ENCODE measurements at places on chromosomes 6 and 20.

- no peak for DNase-seq
Observed at GRCh38 chr20:56974499-56975250, 291.8 kb downstream of the BMP7 start.

DNA sequence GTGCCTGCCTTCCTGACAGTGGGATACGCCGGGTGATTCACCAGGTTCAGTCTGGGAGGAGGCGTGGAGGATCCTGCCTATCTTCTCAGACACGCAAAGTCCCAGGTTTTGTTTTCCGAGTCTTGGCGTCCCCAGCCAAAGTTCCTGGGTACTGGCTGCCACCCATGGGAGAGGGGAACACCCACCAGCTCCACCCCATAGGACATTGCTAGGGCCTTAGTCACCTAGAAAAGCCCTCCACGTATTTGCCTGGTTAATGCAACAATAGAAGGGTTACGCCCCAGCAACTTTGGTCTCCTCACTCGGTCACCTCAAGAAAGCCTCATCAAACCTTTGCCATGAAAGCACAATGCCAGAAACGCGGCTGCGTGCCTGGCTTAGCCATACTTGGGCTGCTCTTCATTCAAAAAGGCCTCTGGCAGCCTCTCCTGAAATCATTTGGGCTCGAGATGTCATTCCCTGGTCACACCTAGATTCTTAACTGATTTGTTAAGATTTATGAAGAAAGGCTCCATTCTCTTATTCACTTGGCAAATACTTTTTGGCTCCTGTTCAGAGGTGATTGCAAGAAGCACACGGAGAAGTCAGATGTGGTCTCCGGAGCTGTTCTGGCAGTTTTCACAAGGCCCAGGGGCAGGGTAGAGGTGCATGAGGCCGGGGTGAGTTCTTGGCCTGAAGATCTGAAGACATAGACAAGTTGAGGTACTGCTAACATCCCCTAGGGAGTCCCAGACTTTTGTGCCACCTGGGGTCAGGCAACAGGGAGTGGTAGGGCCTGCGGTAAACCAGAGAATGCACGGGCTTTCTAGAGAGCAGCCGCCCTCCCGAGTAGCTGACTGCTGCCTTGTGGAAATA, 35.5 kb upstream of the ZNF133 start:
- no peak for DNase-seq

GRCh38 chr6:46370622-46371021, 120.6 kb downstream of the RCAN2 start:
- DNase-seq, result no peak

- DNase-seq, result no peak
Observed at GRCh38 chr6:25342802-25343201, 63.6 kb downstream of the CARMIL1 start.

DNA sequence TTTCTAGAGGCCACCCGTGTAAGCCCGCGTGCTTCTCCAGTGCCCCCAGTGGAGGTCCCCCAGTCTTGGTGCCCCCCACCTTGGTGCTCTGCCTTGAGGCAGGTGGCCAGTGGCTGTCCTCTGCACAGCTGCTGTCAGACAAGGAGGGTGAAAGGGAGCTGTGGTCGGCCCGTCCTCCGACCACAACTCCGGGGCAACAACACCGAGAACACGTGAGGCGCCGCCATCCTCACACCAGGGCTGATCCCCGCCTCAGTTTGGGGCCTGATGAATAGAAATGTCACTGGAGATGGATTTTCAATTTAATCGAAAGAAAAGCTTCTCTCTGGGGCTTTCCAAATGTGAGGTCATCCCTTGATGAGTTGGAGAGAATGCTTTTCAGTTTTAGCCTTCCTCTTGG, 304.6 kb downstream of the CDH4 start:
- DNase-seq, result no peak

DNA sequence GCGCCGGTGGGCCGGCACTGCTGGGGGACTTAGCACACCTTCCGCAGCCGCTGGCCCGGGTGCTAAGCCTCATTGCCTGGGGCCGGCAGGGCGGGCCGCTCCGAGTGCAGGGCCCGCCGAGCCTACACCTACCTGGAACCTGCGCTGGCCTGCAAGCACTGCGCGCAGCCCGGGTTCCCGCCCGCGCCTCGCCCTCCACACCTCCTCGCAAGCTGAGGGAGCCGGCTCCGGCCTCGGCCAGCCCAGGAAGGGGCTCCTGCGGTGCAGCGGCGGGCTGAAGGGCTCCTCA, 10.7 kb upstream of the MPC1 start:
- no peak for DNase-seq

- DNase-seq, result no peak
Observed at GRCh38 chr6:167690931-167691330, 135.8 kb upstream of the AFDN start.

- DNase-seq, result no peak
Observed at GRCh38 chr20:760751-761417, 7.4 kb downstream of the SLC52A3 start.

DNA sequence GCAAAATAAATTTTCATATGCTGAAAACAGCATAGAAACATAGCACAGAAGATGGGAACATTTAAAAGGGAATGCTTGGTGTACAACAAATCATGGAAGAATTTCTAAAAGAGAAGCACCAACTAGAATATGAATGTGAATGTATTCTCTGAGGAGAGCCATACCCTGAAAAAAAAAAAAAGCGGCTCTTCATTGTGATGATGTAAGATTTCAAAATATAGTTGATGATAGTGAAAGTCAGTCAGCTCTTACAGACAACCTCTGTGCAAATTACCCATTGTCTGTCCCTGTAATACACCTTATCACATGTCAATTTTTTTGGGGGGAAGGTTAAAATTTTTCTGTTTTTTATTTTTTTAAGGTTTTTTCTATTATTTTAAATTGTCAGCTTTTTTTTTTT, 58.6 kb upstream of the PTCHD4 start:
- DNase-seq, result no peak

- DNase-seq, result no peak
Observed at GRCh38 chr6:119858901-119859300, 509.3 kb upstream of the MAN1A1 start.

- DNase-seq, result no peak
Observed at GRCh38 chr6:161029195-161029809, 37.7 kb downstream of the MAP3K4 start.

- no peak for DNase-seq
Observed at GRCh38 chr20:17395729-17396128, 135.4 kb downstream of the BFSP1 start.

DNA sequence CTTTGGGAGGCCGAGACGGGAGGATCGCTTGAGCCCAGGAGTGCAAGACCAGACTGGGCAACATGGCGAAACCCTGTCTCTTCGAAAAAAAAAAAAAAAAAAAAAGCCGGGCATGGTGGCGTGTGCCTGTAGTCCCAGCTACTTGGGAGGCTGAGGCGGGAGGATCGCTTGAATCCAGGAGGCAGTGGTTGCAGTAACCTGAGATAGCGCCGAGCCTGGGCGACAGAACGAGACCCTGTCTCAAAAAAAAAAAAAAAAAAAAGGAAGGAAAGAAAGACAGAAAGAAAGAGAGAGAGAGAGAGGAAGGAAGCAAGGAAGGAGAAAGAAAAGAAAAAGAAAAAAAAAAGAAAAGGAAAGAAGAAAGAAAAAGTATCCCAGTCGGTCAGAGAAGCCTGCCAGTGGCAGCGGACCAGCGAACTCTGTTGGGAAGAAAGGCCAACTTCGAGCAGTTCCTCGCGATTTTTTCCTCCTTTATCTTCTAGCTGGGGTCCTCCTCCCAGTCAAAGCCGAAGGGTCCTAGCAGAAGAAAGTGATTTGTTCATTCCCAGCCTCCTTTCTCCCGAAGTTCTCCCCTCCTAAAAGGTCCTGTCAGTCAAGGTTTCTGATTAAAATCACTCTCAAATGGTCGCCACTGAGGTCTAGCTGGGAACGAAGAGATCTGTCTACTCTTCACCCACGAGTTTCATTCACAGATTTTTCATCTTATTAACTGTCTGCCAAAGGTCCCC, 2.4 kb upstream of the SYCP2L start:
- DNase-seq, result no peak

DNA sequence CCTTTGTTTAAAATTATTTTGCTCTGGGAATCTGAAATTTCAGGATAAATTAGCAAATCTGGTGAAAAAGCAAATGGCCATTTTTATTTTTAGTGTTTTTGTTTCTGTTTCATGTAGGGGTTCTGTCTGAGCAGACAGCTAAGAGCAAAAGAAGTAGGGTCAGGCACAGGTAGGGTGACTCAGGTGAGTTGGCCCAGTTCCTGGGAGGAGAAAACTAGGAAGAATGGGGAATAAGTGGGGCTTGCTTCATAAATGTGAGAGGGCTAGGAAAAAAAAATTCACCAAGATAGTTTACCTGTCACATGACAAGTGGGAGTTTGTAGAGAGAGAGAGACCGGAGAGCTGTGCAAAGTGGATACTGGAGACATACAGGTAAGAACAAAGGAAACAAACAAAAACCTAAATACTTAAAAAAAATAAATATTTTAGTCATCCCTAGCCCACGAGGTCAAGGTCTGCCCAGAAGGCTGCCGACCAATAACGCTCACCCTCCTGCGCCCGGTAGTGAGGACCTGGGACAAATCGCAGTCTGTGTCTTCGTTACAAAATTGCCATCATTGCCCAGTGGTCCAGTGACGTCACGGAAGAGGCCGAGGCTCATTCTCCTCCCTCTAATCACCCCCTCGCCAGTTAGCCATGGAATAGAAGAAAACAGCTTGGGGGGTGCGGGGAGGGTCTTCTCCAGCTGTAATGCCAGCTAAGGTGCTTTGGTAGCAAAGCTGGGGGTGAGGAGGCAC, 2.3 kb downstream of the THBD start:
- DNase-seq, result no peak

DNA sequence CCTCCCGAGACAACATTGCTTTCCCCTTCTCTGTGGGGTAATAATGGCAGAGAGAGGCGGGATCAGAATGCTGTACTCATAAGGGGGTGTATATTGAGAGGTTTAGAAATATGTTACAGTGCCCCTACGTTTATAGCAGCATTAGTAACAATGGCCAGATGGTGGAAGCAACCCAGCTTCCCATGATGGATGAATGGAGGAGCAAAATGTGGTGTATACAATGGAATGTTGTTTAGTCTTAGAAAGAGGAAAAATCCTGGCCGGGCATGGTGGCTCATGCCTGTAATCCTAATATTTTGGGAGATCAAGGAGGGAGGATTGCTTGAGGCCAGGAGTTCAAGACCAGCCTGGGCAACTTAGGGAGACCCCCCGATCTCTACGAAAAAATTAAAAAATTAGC, 12.9 kb downstream of the BANF2 start:
- no peak for DNase-seq

GRCh38 chr6:136614994-136615393, 64.8 kb upstream of the MAP7 start:
- DNase-seq, result no peak

DNA sequence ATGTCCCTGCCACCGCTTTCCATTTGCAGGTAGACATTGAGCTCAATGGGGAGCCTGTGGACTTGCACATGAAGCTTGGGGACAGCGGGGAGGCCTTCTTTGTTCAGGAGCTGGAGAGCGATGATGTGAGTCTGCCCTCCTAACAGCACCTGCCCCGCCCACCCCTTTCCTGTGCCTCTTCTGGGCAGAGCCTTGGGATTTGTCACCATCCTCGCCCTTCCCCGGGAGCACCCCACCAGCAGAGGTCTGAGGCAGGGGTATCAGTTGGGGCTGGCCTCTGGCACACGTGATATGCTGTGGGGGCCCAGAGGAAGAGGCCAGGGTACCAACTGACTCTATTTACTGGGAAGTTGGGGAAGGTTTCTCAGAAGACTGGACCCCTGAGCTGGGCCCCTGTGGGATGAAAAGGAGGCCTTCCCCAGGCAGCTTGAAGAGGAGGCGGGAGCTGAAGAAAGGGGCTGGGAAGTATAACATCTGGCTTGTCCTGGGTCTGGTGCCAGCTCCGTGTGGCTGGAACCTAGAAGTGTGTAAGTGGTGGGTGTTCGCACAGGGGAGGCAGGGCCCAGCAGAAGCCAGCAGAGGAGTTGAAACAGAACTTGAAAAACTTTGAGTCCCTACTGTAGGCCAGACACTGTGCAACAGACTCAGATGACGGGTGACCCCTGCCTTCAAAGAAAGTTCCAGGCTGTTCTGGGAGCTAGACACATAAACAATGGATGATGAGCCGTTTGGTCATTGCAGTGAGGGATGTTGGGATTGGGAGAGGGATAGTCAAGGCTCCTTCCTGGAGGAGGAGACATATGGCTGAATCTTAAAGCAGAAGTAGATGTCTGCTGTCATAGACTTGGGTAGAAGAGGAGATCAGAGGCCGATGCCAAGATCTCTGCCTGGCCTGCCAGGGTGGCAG, 7.2 kb downstream of the LPIN3 start:
- DNase-seq, result no peak

- DNase-seq, result no peak
Observed at GRCh38 chr6:108952776-108953486, 104.7 kb downstream of the ARMC2 start.

DNA sequence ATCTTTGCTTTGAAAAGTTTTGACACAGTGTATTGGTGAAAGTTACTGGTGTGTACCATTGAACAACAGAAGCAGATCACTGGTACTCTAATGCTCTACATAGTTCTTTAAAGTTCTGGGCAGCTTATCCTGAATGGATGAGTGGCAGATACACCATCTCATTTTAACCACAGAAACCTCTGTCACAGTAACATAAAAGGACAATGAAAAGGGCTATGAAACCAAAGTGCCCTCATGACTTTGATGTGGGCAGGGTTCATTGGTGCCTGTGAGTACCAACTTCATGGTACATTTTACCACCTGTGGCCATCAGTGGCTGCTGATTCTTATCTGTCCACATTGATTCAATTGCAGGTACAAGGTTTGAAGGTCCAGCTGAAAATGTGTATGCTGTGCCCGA, 285.7 kb upstream of the PREP start:
- no peak for DNase-seq

DNA sequence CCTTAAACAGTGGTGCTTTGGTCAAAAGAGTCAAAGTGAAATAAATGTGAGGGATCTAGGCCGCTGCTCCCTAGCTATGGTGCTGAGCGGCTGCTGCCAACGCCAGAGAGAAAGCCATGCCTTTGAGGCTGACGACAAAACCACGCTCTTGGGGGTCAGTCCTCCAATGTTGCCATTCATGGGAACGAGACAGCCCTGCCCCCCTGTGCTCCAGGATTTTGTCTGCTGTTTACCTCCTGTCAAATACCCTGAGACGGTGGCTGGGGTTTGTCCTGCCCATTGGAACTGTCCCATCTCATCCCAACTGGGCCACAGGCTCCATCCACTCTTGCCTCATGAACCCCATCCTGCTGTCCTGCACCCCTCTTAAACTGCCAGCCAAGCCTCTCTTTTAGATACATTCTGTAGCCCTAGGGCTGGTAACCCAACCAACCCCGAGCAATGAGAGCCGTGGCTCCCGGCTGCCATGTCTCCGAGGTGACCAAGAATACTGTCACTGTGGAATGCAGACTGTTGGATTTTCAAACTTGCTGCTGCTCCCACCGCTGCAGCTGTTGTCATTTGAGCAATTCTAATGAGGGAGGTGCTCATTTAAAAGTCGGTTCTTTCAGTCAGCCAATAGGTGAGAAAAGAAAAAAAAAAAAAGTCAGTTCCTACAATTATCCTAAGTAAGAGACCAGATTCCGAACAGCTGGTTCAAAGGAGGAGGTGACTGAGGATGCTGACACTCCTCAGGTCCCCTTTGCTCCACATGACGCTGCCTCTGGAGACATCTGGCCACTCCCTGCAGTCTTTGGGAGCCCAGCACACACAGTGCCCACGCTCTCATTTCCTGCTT, 73.1 kb upstream of the QKI start:
- no peak for DNase-seq

All from activated CD4-positive, CD25-positive, alpha-beta regulatory T cell (primary cell).